ENCODE measurements at places on chromosomes 11 and 22.

DNA sequence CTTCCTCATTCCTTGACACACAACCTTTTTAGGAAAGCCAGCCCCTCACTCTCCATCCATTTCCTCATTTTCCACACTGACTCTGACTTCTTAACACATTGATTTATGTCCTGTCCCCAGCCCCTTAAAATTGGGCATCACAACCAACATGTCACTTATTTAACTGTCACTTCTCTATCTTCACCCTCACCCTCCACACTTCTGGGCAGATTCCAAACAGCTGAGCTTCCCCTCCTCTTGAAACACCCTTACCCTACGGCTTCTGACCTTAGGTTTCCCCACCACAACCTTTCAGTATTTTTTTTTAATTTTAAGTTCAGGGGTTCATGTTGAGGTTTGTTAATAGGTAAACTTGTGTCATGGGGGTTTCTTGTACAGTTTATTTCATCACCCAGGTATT, 696.3 kb downstream of the DLG2 start:
- no peak for DNase-seq

- DNase-seq: no peak
These were observed 17.7 kb downstream of the CTNND1 start for GRCh38 chr11:57779276-57779675.

DNA sequence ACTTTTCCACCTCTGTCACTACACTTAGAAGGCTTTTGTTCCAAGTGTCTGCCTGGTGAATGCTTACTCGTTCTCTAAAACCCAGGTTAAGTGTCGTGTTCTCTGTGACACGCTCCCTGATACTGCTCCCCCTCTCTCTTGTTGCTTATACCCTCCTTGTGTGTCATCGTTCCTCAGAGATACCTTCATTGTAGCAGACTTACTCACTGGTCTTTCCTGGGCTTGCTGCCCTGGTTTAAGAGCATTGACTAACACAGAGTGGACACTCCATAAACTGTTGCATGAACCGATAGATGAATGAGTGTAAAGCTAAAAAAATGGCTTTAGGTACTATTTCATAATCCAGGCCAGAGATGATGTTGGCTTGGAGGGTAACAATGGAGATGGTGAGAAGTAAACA, 171.3 kb downstream of the GRIK4 start:
- DNase-seq: no peak

DNA sequence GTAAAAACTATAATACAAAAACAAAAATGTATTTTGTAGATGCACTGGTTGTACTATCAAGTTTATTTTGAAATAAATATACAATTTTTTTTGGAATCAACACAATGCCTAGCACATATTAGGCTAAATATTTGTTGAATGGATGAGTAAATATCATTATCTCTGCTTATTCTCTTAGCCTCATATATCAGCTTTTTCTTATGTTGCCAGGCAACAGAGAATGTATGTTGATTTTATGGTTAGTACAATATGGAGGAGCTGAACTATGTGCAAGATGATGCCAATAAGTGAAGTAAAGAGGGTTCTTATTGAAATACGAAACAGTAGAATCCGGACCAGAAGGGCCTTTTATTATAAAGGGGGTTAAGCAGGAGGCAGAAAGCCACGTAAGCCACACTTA, 94.9 kb downstream of the FAR1 start:
- no peak for DNase-seq

DNA sequence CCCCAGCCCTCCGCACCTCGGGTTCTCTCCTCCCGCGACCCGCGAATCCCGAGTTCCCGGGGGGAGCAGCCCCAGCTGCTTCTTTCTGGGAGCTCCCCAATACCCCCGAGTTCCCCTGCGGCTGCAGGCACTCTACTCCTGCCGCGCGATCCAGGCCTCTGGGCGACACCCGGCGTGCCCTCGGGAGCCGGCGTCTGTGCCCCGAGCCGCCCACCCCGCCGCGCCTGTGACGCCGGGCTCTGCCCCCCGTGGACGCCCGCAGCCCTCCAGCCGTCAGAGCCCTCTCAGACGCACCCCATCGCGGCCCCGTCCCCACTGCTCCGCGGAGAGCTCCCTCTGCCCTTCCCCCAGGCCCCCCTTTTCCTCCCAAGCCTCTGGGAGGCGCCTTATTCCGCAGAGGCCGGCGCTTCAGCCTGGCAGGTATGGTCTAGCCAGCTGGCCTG, 422 bp downstream of the GLB1L2 start:
- no peak for DNase-seq

DNA sequence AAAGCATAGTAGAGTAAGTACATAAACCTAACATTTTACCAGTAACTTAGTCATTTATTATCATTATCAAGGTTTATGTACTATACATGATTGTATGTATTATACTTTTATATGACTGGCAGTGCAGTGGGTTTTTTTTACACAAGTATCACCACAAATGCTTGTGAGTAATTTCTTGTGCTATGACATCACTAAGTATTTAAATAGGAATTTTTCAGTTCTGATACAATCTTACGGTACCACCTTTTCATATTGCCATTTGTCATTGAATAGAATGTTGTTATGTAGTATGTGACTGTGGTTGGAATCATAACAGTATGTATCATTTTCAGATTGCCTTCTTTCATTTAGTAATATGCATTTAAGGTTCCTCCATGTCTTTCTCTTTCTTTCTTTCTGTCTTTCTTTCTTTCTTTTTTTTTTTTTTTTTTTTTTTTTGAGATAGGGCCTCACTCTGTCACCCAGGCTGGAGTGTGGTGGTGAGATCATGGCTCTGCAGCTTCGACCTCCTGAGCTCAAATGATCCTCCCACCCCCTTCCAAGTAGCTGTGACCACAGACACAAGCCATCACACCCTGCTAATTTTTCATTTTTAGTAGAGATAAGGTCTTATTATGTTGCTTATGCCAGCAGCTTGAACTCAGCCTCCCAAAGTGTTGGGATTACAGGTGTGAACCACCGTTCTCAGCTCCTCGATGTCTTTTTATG, 18.6 kb downstream of the ATM start:
- no peak for DNase-seq

DNA sequence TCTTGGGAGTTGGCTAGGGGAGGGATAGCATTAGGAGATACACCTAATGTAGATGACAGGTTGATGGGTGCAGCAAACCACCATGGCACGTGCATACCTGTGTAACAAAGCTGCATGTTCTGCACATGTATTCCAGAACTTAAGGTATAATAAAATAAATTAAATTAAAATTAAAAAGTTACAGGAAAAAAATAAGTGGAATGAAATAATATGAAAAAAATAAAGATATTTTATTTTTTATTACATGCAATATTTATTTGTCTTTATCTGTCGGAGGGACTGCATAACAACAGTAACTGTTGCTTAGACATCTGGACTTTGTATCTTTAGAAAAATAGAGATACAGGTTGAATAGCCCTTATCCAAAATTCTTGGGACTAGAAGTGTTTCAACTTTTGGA, 597.4 kb upstream of the CCDC179 start:
- no peak for DNase-seq

- DNase-seq: no peak
These were observed 3.9 kb downstream of the KLHL35 start for GRCh38 chr11:75428989-75429640.

GRCh38 chr11:105137286-105137685, 2.3 kb downstream of the CARD18 start:
- no peak for DNase-seq

DNA sequence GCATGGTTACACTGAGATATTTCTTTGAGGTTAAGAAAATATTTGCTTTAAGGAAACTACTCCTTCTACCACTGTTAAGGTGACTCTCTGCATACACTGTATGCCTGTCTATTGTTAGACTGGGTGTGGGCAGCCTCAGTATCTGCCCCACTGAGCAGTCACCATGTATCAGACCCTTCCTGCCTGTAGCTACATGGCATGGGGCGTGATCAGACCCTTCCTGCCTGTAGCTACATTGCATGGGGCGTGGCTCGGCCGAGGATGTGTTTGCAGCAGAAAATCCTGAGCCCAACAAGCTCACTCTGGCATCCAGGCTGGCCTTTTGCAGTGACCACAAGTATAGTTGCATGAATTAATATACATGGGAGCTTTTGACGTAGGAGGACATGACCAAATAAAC, 669.4 kb downstream of the OPCML start:
- no peak for DNase-seq

- no peak for DNase-seq
These were observed 65.5 kb upstream of the SOX6 start for GRCh38 chr11:16421826-16422225.

DNA sequence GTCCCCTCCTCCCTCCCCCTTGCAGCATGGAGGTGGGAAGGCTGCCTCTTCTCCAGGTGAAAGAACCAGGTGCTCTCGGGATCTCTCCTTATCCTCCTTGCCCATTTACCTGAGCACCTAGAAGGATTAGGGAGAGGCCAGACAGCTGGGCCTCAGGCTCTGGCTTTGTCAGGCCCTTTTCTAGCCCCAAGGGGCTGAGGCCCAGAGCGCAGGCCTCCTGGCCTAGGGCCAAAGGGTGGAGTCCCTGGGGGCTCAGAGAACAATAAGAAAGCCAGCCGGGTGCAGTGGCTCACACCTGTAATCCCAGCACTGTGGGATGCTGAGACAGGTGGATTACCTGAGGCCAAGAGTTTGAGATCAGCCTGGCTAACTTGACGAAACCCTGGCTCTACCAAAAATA, 5.4 kb upstream of the TTLL1 start:
- DNase-seq: no peak

DNA sequence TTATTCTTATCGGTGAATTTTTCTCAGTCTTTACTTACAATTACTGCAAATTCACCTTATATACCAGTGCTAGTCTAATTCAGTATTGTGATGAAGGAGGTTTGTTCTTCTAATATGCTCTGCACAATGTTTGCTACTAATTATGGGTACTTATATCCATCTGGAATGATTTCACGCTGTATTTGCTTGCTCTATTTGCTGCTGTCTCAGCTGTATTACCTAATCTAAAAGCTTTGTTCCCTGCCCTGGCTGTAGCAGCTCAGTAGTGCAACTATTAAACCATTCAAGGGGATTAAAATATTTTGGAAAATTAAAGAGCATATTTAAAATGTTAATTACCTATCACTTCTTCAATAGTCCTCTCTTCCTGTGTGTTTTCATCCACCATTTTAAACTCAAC, 375.3 kb downstream of the LUZP2 start:
- DNase-seq: no peak

DNA sequence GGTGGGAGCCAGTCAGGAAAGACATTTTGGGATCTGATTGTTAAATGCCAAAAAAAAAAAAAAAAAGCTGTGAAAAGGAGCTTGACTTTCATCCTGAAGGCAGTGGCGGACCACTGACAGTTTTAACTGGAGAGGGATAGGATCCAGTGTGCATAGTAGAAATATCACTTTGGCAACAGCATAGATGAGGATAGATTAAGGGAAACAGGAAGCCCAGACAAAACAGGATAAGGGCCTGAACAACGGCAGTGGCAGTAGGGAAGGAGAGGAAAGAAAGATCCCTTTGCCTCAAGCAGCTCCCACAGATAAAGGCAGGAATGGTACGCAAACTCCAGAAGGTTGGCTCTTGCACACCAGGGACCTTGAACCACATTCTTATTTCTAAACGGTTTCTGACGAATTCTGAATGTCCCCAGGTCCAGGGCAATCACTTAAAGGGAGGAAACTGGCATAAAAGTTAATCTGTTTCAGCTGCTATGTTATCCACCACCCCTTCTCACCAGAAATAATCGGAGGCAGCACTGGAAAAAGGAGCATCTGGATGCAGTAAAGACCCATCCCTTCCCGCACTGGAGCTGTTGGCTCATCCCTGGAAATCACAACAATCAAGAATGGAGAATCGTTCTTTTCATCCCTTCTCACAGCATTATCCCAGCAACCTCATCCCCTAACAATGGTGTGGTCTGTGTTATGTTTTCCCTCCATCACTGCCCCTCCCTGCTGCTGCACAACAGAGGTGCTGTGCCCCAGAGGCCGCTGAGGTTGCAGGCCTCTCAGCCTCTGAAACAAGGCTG, 99.1 kb downstream of the GAB2 start:
- DNase-seq: no peak
